ENCODE measurements at places on chromosomes 1 and 21.
A peak's percentile ranks its signal among the peaks of the same experiment; 100 is the strongest.

DNA sequence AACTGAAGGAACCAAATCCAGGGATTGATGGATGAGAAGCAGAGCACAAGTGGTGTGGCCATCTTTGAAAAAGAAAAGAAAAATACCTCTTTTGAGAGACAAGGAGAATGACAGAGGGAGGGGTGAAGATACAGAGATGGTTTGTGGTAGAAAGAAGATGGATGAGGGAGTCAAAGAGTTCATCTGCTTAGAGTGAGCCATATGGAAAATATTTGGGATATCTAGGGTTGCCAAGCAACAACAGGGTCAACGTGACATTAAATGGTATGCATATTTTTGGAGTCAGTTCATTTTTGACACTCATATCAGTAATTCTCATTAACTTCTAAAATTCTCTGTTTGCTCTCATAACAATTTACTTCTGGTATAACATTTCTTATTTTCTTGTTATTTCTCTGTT is 50.7 kb downstream of the MACF1 start:
- no peak for DNase-seq

GRCh38 chr1:109901524-109902145 is 9.0 kb upstream of the CSF1 start:
- peak; percentile 63 for DNase-seq

GRCh38 chr21:35063428-35064172 is 14.5 kb upstream of the RUNX1 start:
- no peak for DNase-seq

DNA sequence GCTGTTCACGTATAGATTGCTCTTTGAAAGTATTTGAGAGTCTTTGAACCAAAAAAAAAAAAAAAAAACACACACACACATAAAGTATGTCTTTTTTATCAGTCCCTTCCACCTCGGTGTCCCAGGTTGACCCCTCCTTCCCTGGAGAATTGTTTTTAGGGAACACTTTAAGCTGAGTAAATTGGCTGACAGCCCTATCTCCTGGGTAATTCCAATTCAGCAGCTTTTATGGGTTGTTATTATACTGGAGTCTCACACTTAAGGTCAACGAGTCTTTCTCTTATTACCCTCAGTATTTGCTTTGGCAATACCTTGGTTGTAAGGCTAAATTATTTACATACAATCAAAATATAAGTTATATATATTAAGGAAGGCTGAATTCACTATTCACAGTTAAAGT is 69.4 kb downstream of the SLC30A10 start:
- no peak for DNase-seq

DNA sequence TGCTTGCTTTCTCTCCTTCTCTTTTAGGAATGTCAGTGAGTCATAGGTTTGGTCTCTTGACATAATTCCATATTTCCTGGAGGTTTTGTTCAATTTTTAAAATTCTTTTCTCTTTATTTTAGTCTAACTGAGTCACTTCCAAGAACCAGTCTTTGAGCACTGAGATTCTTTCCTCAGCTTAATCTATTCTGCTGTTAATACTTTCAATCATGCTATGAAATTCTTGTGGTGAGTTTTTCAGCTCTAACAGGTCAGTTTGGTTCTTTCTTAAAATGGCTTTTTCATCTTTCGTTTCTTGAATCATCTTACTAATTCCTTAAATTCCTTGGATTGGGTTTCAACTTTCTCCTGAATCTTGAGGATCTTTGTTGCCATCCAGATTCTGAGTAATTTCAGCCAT is 321.0 kb downstream of the PTBP2 start:
- DNase-seq = no peak

GRCh38 chr1:170388489-170388888 is 143.5 kb upstream of the GORAB start:
- DNase-seq = no peak

DNA sequence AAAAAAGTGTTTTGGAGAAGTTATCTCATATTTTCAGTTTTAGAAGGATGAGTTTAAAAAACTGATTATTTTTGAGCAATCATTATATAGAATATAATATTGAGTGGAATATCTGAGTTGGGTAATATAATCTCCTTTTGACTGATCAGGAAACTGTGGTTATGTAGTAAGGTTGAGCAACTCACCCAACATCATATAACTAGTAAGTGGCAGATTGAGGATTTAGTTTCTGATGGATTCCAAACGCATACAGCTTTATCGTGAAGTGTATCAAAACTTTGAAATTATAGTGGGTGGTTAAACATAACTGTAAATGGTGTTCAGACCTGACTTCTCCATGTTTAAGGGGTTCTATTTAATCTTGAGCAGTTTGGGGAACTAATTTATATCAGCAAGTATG is 98.6 kb downstream of the OLFM3 start:
- no peak for DNase-seq

- DNase-seq = no peak
These were observed 72.2 kb downstream of the ATF6 start for GRCh38 chr1:161838362-161838761.

GRCh38 chr21:36015045-36015444 is 45.3 kb downstream of the SETD4 start:
- DNase-seq = no peak

- no peak for DNase-seq
These were observed 4.5 kb downstream of the TRMT1L start for GRCh38 chr1:185152187-185152767.

DNA sequence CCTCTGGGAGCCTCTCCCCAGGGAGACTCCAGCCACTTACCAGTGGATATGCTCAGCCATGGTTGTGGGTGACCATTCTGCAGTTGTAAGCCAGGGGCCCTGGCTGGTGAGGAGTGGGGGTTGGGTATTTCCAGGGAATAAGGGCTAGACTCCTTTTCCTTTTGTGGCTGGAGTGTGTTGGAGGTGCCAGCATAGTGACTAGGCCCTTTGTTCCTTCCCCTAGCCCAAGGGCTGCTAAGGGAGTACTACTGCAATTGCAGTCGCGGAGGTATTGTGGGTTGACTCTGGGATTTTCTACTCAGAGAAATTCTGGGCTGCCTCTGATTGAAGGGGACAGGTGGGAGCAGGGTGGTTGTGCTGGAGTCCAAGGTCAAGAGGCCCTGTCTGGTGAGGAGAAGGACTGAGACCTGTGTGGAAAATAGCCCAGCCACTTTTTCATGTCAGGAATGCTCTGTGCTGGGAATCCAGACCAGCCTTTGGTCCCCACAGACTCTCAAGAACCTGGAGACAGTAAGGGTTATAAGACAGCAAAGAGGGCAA is 43.1 kb downstream of the MROH9 start:
- DNase-seq = no peak

Data from RKO (cell line).